Stimulated activated naive CD4-positive, alpha-beta T cell (primary cell): ENCODE measurements at places on chromosomes 5 and 9.

GRCh38 chr5:132411304-132412013 lies 41.9 kb downstream of the SLC22A5 start:
- peak; percentile 41 for DNase-seq

GRCh38 chr5:76468635-76469425 lies 65.7 kb downstream of the IQGAP2 start:
- DNase-seq = no peak

DNA sequence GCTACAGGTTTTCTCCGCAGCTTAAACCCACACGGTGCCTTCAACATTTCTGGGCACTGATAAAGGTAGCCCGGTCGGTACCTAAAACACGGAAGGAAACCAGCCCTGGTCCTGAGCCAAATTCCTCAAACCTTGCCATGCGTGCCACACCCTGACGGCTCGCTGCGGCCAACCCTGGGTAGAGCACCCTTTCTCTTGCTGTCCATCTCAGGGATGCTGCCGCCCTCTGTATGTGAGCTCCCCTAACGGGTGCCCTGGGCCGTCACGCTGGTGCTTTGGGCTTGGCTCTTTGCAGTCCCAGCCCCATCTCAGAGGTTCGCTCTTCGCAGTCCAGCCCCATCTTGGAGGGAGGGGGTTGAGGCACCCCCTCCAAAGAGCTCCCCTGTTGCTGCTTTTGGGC lies 43.9 kb downstream of the PNPLA7 start:
- DNase-seq = no peak

GRCh38 chr5:43551731-43552130 lies 5.1 kb downstream of the PAIP1 start:
- DNase-seq = no peak

DNA sequence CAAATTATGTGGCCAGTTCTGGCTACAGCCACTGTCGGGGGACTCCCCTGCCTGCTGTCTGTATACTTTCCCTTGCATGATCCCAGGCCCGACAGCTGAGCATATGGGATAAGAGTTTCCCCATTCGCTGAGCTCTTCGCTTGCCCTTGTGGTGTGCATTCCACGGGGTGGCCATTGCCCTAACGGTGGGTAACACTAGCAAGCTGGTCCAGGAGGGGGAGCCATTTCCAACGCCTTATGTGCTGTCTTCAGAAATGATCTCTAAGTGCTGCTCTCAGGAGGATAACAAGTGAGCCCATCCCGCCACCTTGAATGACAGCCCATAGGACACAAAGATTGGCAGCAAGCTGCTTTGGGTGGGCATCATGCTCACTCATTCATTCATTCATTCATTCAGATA lies 190.9 kb downstream of the FSTL4 start:
- DNase-seq = no peak

- no peak for DNase-seq
These were observed 267.6 kb downstream of the KCTD16 start for GRCh38 chr5:144438237-144438636.

- DNase-seq = no peak
These were observed 615.0 kb upstream of the CHD1 start for GRCh38 chr5:99543841-99544240.

DNA sequence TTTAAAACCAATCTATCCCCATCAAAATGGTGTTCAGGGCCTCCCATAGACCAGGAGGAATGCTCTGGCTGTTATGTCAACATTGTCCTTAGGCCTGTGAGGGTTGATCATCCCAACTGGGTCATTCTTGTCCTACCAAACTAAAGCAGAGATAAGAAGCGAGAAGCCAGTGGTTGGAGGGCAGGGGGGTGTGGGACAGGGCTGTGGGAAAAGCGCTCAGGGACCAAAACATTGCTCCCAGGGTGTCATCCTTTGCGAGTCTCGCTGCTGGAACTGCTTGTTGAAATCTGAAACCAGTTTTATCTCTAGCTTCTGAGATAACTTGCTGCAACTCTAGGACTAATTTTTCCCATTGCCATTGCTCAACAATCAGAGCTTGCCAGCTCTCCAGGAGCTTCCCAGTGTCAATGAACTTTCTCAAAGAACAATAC lies 48.1 kb downstream of the SPATA31C2 start:
- no peak for DNase-seq
